ENCODE measurements at places on chromosomes 13 and 19.

- no peak for DNase-seq
These were observed 3.8 kb downstream of the ATP4B start for GRCh38 chr13:113654175-113654560.

DNA sequence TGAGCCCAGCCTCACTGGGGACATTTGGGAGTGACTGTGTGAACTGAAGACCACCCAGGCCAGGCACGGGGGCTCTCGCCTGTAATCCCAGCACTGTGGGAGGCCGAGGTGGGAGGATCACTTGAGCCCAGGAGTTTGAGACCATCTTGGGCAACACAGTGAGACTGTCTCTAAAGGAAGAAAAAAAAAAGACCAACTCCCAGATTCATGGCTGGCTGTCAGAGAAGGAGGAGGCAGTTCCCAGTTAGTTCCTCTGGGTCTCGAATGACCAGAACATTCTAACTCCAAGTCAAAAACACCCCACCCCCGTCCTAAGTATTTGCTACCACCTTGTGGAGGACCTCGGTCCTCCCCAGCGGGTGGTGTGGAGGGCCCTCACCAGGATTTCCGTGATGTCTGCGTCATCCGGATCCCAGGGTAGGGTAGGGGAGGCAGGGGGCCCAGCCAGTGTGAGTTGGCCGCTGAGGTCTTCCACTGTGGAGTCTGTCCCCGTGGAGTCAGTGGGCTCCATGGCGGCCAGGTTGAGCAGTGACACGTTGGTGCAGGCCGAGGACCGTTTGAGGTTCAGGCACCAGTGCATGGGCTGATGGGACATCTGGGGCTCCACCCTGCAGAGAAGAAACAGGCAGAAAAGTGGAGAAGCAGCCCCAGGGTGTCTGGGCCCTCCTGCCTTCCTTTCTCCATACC lies 1.3 kb downstream of the TSKS start:
- DNase-seq, result peak; percentile 24

GRCh38 chr19:5678071-5678718 lies 2.1 kb downstream of the MICOS13 start:
- DNase-seq, result no peak

DNA sequence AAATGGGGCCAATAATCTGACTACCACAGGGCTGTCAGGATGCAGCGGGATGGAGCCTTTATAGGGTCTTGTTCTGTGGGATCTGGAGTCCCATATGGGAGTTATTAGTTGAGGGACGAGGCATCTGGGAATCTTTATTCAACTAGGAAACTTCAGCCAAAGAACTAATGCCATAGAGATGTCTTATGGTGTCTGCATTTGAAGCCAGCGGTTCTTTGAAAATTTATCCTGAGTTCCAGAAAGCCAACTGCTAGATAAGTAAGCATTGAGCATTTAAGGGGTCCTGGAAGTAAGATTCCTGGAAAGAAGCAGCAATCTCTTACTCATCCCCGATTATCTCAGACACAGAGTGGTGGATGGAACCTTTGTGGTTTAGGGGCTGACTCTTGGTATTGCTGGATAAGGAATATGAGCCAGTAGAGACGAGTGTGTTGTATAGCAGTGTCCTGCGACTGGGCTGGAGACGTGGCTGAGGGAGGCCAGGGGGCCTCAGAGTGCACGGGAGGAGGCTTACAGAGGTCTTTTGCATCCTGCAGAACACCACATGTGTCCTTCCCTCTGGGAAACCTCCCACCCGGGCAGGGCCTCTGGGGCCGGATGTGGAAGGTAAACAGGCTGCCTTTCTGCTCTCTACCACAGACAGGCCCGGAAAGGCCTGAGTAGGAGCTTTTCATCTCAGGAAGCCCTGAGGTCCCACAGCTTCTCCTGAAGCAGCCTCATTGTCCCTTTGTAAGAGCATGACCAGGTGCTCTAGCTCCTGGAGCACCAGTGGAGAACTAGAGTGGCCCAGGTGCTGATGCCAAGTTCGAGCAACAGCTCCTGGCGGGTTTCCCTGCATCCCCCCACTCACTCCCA lies 28.8 kb downstream of the ACTN4 start:
- DNase-seq, result no peak

DNA sequence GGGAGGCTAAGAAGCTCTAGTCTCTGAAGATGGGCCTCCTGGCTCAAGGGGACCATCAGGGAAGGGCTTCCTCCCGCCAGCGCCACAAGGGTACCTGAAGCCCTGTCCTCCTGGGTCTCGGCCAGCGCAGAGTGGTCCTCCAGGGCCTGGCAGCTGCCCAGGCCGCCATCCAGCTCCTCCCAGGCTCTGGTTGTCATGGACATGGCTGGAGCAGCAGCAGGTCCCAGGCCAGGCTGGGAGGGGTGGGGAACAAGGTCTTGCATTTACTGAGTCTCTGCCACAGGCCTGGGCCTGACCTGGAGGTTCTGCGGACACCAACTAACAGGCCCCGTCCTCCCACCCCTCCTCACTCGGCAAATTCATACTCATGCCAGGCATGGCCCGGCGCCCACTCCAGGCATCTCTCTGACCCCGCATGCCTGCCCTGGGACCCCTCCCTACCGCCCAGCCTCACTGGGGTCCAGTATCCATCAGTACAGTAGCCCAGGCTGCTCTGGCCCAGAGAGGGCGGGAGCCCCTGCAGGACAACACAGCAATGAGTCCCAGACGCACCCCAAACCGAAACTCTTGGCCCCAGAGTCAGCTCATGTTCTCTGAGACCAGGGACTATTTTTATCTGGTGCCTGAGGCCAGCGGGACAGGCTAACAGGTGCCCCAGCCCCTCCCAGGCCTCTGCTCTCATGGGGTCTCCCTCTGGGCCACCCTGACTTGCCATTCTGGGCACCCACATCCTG lies 938 bp downstream of the JSRP1 start:
- no peak for DNase-seq
